Prostate gland (tissue), 2 donors: ENCODE measurements at places on chromosomes 12 and 14. TPM values are rescaled to one million over a fixed set of nuclear protein-coding genes. Genes with fewer than 3 reads are reported as not detected.

DNA sequence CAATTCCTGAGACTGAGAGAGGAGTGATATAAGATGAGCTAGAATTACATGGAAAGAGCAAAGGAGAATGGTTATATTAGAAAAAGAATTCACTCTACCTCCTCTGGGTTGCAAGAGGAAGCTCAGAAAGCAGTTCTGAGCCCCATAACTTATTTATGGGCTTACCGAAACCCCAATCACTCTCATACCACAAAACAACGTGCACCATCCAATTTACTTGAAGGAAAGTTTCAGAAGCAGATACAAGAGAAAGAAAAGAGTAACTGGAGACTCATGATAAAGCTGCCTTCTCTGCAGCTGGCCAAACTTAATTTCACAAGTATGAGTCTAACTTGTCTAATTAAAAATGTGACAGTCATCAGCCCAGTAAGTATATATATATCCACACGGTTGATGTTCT lies 27.4 kb upstream of the CAMKK2 start:
- no peak for DNase-seq

GRCh38 chr12:80717856-80718255 lies 1.1 kb downstream of the MYF5 start:
- DNase-seq, result no peak

- DNase-seq, result no peak
Measured at GRCh38 chr12:91852634-91853033, 293.0 kb downstream of the BTG1 start.

DNA sequence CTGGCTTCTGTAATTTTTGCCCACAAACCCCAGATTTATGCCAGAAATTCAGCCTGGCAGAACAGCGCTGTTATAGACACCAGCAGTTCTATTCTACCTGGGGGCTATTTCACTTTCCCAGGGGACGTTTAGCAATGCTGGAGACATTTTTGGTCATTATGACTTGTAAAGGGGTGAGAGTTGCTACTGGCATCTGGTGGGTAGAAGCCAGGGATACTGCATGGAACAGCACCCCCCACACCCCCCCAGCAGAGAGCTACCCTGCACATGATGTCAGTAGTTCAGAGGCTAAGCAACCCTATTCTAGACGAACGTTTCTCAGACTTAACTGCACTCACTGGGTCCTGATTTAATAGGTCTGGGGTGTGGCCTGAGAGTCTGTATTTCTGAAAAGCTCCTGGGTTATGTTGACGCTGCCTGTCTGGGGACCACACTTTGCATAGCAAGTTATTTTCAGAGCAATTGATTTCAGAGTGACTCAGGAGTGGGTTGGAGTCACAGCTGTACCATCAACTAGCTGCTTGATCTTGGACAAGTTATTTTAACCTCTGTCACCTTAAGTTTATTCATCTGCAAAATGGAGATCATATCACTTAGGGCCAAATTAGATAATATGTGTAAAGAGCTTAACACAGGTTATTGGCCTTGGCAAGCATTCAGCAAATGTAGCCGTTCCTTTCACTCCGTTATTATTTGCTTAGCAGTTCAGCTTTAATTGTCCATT lies 48.5 kb downstream of the CHST11 start:
- no peak for DNase-seq

DNA sequence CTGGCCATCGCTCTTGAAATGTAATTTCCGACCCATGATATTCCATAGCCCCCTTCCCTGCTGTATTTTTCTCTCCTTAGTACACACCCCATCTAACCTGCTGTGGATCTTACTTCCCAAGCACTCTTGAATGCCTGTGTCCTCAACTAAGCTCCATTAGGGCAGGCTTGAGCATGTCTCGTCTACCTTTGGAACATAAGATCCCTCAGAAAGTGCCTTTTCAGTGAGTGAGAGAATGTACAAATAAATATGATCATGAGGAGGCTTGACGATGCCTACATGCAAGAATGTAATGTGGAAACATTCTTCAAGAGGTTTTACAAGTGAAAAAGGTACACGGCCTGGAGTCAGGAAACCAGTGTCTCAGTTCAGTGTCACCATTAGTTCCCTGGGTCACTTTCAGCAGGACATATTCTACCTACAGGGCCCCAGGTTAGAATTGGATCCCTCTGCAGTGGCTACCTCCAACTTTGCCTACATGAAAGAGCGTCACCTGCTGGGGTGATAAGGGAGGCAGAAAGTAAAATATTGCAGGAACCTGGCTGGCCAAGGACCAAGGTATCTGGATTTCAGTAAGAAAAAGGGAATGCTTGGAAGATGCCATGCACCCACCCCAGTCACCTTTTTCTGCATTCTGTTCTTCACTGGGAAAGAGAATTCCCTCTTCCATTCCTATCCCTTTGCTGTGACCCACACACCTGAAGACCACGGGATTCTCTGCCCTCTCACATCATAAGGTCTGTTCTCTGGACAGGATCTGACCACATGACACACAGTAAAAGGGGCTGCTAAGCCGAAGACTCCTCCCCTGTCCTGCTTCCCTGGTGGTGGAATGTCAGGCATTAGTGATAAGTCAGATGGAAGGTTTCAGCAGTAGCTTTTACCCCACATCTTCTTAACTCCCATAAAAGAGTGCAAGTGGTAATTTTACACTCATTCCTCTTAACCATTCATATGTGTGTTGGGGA lies 24.6 kb upstream of the SERPINA1 start:
- DNase-seq, result no peak

Gene POLE
- total RNA-seq, result 41.8 TPM
